Sigmoid colon (tissue), 7 donors: ENCODE measurements at places on chromosomes 12 and 14. TPM values are rescaled to one million over a fixed set of nuclear protein-coding genes. Genes with fewer than 3 reads are reported as not detected.

SLC17A8 gene
- total RNA-seq = not detected

C12orf50 gene
- not detected for total RNA-seq

GRCh38 chr14:65813760-65814384 lies 401.3 kb downstream of the FUT8 start:
- H3K27me3 ChIP-seq = no peaks in the 10 kb centered on the region
- H3K36me3 ChIP-seq = no peaks in the 10 kb centered on the region
- no peak overlapping the region for H3K4me3 ChIP-seq

DNA sequence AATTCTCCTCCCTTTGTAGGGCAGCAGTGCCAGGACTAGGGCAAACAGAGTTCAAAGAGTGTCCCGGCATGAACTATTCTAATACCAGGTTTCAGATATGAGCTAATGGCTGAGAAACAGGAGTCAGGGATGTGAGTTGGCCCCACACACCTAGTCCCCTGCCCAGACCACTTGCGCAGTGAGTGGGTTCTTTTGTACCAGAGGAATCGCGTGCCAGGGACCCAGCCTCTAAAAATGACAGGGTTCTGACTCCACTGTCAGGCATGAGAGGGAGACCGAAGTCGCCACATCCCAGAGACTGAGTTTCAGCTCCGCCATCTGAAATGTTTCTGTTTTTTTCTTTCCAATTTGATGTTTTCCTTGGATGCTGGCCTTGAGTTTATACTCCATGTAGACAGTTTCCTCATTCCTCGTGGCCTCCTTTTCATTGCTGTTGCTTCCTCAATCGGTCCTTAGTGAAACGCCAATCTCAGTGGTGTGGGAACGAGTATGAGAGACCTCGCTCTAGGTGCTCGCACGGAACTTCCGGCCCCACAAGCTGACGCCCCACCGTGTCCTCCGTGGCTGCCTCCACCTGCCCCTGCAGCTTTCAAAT lies 31.5 kb downstream of the FBXL14 start:
- no peak overlapping the region for H3K27ac ChIP-seq
- H3K36me3 ChIP-seq = no peaks in the 10 kb centered on the region
- H3K4me1 ChIP-seq = no peaks in the 10 kb centered on the region
- no peaks in the 10 kb centered on the region for H3K27me3 ChIP-seq

DNA sequence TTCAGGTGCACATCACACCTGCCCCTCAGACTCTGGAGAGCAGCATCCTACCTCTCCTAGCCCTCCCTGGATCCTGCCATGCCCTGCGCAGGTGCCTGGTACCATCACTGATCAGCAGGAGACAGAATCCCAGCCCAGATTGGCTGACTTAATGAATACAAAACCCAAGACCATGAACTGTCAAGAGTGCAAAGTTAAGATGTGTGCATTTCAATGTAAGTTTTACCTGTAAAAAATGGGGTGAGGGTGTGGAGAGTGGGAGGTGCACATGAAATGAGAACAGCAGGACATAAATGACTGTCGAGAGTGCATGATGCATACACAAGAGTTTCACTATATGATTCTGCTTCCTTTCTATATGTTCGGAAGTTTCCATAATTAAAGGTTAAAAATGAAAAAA lies 57.9 kb upstream of the GPR68 start:
- no peak for DNase-seq
- no peak overlapping the region for H3K4me3 ChIP-seq
- H3K27me3 ChIP-seq = no peaks in the 10 kb centered on the region

GRCh38 chr12:104999347-104999685 lies 13.2 kb downstream of the NOPCHAP1 start:
- no peak overlapping the region for H3K4me3 ChIP-seq
- peaks cover 24% of the 10 kb centered on the region for H3K36me3 ChIP-seq
- no peaks in the 10 kb centered on the region for H3K27me3 ChIP-seq
- no peak overlapping the region for H3K27ac ChIP-seq
- no peaks in the 10 kb centered on the region for H3K4me1 ChIP-seq

DNA sequence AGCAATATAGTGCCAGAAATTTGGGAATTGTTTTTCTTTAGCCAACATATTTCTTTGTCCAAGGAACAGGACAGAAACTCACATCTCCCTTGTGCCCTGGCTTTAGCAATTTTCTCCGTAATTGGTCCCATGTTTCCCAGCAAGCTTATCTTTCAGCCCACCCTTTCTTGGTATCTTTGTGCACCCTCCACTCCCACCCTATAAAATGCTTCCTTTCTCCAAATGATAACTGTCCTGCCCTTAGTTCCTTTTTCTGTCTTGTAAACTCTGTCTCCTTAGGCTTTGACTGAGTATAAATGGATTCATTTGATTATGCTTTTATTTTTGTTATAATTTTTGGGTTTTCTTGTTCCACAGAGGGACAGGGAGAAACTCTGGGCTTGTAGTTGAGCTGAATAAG lies 442.8 kb downstream of the ATP23 start:
- no peaks in the 10 kb centered on the region for H3K27me3 ChIP-seq
- no peak overlapping the region for H3K27ac ChIP-seq
- no peaks in the 10 kb centered on the region for H3K36me3 ChIP-seq
- no peak overlapping the region for H3K4me3 ChIP-seq

DNA sequence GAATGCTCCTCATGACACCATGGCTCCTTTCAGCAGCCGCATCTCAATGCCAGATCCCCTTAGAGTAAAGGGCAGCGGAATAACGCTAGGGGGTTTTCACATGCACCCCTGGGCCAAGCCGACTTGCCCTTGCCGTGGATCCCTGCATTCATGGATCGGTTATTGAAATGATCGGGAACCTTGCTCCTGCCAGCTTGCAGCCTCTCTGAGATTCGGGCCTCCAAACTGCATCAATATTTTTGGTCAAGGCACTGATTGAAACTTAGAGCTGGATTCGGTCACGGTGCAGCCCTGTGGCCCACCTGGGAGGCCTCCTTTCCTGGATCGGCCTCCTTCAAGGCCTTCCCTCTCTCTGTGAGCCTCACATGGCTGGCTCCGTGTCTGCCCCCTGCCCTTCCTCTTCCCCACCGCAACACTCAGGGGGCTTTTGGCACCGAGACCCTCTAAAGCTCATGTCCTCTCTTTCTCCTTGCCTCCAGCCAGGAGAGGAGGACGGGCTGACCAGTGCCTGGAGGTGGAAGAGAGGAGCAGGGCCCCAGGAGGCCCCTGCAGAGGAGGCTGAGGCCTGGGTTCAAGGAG lies 1.8 kb downstream of the PTPN6 start:
- peak; percentile 45 for DNase-seq
- no peaks in the 10 kb centered on the region for H3K36me3 ChIP-seq
- H3K27ac ChIP-seq = peak overlapping the region; percentile 52
- H3K4me3 ChIP-seq = no peak overlapping the region
- no peaks in the 10 kb centered on the region for H3K4me1 ChIP-seq
- H3K27me3 ChIP-seq = no peaks in the 10 kb centered on the region

DNA sequence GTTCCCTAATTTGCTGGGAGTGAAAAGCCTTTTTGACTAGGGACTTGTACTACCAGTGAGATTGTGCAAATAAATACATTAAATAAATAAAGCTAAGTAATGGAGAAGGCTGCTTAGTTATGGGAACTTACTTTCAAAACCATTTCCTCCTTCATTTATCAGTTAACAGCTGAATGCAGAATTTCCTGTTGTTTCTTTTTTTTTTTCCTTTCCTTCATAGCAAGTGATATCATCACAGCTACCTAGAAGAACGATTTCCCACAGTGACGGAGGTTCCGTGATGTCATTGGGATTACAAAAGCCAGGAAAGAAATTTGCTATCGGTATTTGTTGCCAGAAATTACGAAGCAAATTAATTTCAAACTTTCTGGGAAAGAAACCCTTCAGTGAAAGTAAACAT lies 42.1 kb upstream of the SOCS2 start:
- H3K27ac ChIP-seq = no peak overlapping the region
- H3K4me1 ChIP-seq = no peaks in the 10 kb centered on the region
- no peak overlapping the region for H3K4me3 ChIP-seq

DNA sequence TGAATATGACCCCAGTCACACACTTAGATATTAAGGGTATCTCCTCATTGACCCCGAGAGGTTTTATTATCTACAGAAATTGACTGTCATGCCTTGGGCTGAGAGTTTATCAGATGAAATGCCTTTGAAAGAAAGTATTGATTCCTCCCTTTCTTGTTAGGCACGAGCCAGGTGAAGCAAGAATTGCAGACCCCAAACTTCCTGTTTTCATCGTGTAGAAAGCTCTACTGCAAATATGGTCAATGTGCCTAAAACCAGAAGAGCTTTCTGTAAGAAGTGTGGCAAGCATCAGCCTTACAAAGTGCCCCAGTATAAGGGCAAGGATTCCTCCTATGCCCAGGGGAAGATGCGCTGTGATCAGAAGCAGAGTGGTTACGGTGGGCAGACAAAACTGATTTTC lies 143.9 kb upstream of the FUT8 start:
- H3K4me1 ChIP-seq = no peaks in the 10 kb centered on the region
- no peak overlapping the region for H3K27ac ChIP-seq
- DNase-seq = no peak
- H3K27me3 ChIP-seq = no peaks in the 10 kb centered on the region

GRCh38 chr14:100291305-100292075 lies 14.8 kb downstream of the SLC25A29 start:
- no peak for DNase-seq
- H3K4me1 ChIP-seq = peaks cover 10% of the 10 kb centered on the region
- no peak overlapping the region for H3K4me3 ChIP-seq
- no peak overlapping the region for H3K27ac ChIP-seq
- peaks cover 9% of the 10 kb centered on the region for H3K36me3 ChIP-seq
- H3K27me3 ChIP-seq = no peaks in the 10 kb centered on the region

- no peak overlapping the region for H3K4me3 ChIP-seq
- no peaks in the 10 kb centered on the region for H3K36me3 ChIP-seq
- H3K4me1 ChIP-seq = no peaks in the 10 kb centered on the region
- H3K27me3 ChIP-seq = no peaks in the 10 kb centered on the region
- no peak overlapping the region for H3K27ac ChIP-seq
- DNase-seq = no peak
Observed at GRCh38 chr14:81132468-81132867, 88.3 kb downstream of the GTF2A1 start.

DNA sequence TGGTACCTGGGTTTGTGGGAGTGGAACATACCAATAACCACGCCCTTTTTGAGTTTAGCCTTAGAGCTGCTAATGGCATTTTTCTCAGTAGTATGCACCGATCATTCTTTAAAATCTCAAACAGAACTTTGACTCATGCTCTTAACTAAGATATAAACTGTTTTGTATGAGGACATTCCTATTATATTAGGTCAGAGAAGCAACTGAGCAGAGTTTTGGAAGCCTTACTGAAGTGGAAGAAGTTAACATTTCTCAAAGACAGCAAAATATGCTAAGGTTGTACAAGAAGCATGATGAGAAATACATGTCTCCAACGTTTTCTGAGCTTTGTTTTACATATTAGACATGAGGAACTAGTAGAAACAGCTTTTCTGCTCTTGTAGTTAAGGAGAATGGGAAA lies 819.2 kb downstream of the FSCB start:
- no peaks in the 10 kb centered on the region for H3K4me1 ChIP-seq
- no peak for DNase-seq
- H3K36me3 ChIP-seq = no peaks in the 10 kb centered on the region
- no peak overlapping the region for H3K4me3 ChIP-seq
- no peak overlapping the region for H3K27ac ChIP-seq

- peak; percentile 63 for DNase-seq
- no peak overlapping the region for H3K4me3 ChIP-seq
- H3K27ac ChIP-seq = no peak overlapping the region
- H3K36me3 ChIP-seq = no peaks in the 10 kb centered on the region
- H3K27me3 ChIP-seq = no peaks in the 10 kb centered on the region
- H3K4me1 ChIP-seq = no peaks in the 10 kb centered on the region
Observed at GRCh38 chr12:40837891-40838429, 145.7 kb downstream of the CNTN1 start.

- no peak for DNase-seq
- peak overlapping the region; percentile 49 for H3K27ac ChIP-seq
- no peak overlapping the region for H3K4me3 ChIP-seq
- H3K36me3 ChIP-seq = no peaks in the 10 kb centered on the region
Observed at GRCh38 chr12:100473050-100473715, 483 bp upstream of the NR1H4 start.

DNA sequence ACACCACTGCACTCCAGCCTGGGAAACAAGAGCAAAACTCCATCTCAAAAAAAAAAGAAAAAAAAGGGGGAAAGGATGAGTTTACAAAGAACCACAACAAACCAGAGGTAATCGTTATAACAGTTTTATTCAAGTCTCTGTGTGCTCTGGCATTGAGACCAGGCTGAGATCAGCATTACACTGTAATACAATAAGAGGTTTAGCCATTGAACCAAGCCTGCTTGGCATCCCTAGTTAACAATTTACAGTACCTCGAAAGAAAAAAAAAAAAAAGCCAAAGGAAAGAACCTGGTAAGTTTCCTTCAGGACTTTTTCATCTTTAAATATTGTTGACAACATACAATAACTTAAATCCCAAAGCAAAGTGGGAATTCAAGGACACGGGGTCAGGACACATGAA lies 80.7 kb downstream of the TTC9 start:
- no peak overlapping the region for H3K27ac ChIP-seq
- no peaks in the 10 kb centered on the region for H3K36me3 ChIP-seq
- no peaks in the 10 kb centered on the region for H3K27me3 ChIP-seq
- no peaks in the 10 kb centered on the region for H3K4me1 ChIP-seq
- H3K4me3 ChIP-seq = no peak overlapping the region

DNA sequence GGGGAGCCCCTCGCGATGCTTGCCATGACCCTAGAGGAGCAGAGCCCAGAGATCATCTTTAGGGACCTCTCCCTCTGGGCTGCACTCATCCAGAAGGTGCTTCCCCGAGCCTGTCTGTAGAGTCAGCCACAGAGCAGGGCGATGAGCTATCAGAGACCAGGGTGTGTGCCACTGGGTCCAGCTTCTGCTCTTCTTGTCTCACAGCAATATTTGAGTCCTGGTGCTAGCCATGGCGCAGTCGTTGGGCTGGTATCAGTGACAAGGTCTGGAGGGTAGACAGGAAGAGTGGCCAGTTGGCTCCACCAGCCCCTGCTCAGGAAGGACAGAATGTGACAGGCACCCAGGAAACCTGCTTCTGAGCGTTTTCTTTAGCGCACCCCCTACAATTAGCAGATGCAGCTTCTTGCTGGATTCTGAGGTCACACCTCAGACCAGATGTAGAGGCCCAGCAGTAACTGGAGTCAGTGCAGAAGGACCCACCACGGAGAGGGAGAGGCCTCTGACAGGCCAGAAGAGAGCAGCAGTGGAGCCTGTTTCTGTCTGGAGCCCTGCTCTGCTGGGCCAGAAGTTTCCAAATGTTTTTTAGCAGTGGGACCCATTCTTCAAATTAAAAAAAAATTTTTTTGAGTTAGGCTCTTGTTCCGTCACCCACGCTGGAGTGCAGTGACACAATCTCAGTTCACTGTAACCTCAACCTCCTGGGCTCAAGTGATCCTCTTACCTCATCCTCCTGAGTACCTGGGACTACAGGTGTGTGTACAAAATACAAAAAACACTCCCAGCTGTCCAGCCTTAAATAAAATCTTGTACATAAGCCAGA lies 23.7 kb downstream of the ANKRD9 start:
- no peaks in the 10 kb centered on the region for H3K4me1 ChIP-seq
- no peak overlapping the region for H3K27ac ChIP-seq
- peak; percentile 34 for DNase-seq
- no peaks in the 10 kb centered on the region for H3K36me3 ChIP-seq

GRCh38 chr14:21107283-21107800 lies 6.5 kb downstream of the TMEM253 start:
- H3K4me1 ChIP-seq = no peaks in the 10 kb centered on the region
- DNase-seq = no peak
- no peaks in the 10 kb centered on the region for H3K27me3 ChIP-seq
